ENCODE measurements at places on chromosomes 13 and 19.
A peak's percentile ranks its signal among the peaks of the same experiment; 100 is the strongest.

DNA sequence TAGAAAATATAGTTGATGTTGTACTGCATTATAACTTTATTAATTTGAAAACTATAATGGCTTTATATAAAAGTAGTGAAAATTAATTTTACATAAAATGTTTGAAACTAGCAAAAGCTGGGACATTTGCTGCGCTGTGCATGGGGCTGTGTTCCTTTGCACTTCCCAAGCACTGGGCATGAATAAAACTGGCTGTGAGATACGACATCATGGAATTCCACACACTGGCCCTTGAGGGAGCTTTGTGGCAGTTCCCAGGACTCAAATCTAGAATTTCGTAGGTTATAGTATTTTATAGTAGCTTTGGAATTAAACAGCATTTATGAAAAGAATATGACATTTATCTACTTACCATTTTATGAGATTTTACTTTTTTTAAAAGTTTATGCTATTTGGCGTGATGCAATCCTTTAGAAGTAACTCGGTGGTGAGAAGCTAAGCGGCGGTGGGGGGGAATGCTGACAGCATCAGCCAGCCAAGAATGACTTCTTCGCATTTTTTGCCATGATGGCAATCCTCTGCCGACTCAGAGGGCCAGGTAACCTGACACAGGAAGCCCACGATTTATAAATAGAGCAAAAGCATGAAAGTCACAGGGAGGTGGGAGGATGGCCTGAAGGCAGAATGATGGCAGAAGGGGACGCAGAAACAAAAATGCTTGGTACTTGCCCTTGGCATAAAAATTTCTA is 553.5 kb downstream of the MYO16 start:
- DNase-seq: no peak

- no peak for DNase-seq
Measured at GRCh38 chr19:2387367-2388288, 27.6 kb downstream of the TMPRSS9 start.

GRCh38 chr19:35293808-35294207 is 1.8 kb downstream of the MAG start:
- DNase-seq: no peak

DNA sequence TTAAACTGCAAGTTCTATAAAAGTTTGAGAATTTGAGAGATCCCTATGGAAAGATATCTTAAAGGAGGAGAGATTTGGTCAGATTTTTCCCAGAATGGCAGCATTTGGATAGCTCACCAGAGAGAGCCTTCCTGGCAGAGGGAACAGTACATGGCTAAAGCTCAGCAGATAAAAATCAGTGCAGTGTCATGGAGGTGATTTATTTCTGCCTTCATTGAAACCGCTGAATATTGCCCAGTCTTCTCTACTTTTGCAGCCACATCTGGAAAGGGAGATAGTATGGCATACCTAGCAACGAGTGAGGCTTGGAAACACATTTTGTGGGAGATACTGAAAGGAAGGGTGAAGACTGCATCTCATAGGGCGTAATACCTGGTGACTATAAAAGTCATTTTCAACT is 155.2 kb downstream of the RFC3 start:
- no peak for DNase-seq

- no peak for DNase-seq
Measured at GRCh38 chr13:33206425-33206824, 79.1 kb downstream of the STARD13 start.

- DNase-seq: no peak
Measured at GRCh38 chr13:113879017-113879416, 15.1 kb upstream of the GAS6 start.

DNA sequence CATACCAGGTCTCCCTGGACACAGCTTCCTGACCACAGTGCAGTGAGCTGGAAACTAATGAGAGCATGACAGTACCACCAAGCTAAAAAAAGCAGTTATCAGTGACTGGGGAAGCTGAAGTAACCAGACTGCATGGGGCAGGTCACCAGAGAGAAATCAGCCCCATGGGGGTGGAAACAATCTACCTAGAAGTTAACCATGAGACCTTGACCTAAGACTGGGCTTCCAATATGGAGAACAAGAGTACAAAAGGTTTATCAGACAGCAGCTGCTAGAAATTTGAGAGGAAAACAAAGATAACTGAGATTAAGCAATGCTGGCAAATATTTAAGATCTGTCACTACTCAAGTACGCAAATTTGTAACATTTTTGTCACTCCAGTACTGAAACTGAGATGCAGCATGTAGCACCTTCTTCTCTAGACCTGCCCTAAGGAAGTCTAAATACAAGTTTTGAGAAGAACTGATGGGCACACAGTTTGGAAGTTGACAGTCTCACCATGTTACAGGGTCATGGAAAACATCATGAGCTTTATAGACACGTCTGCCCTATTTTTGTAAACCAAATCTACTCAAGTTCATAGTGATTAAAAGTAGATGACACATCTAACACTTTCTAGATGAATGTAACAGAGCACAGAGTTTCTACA is 2641.8 kb upstream of the PCDH20 start:
- no peak for DNase-seq

DNA sequence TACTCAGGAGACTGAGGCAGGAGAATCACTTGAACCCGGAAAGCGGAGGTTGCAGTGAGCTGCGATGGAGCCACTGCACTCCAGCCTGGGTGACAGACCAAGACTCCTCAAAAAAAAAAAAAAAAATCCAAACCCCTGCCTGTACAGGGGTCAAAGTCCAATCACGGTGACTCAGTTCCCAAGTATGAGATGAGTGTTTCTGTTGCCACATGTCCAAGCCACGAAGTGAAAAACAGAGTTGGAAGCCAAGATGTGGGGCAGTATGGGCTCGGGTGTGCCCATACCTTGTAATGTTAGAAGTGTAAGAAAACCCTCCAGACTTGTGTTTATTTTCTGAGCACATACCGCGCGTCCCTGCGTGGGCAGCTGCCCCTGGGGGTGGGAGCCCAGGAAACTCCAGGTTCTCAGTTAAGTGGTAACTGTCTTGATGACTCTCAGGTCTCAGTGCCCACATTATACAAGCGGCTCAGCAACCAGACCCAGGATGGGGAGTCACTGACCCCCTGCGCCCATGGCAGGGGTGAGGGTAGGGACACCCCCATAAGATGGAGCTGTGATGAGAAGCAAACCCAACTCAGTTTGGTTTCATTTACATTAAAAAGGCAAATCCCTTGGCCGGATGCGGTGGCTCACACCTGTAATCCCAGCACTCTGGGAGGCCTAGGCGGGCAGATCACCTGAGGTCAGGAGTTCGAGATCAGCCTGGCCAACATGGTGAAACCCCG is 1.2 kb upstream of the GPX4 start:
- DNase-seq: peak; percentile 98

DNA sequence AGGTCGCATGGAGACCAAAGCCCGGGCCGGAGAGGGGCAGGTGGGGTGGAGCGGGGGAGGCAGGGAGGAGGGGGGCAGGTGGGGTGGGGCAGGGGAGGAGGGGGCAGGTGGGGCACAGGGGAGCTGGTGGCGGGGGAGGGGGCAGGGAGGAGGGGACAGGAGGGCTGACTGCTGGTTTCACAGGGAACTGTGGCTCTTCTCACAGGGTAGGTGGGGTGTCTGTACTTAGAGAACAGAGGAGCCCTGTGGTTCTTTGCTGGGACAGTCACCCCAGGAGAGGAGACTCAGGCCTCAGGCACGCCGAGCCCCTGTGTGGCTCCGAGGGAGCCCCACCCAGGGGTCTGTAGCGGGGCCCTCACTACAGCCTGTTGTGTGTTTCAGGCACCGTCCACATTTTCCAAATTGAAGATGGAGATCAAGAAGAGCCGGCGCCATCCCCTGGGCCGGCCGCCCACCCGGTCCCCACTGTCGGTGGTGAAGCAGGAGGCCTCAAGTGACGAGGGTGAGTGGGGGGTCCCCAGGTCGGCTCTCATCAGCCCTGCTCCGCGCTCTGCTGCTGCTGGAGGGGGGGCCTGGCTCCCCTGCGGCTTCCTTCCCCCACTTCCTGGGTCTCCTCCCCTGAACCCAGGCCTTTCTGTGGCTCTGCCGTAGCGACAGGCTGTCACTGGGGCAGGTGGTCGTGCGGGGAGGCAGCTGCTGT is 162.7 kb downstream of the KDM4B start:
- DNase-seq: no peak

GRCh38 chr13:39167018-39167417 is 128.8 kb downstream of the NHLRC3 start:
- DNase-seq: no peak

DNA sequence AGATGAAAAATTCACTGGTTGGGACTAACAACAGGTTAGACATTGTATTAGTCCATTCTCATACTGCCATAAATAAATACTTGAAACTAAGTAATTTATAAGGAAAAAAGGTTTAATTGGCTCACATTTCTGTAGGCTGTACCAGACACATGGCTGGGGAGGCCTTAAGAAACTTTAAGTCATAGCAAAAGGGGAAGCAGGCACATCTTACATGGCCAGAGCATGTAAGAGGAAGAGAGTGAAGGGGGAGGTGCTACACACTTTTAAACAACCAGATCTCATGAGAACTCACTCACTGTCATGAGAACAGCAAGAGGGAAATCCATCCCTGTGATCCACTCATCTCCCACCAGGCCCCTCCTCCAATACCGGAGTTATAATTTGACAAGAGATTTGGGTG is 125.9 kb downstream of the SUCLA2 start:
- DNase-seq: no peak

DNA sequence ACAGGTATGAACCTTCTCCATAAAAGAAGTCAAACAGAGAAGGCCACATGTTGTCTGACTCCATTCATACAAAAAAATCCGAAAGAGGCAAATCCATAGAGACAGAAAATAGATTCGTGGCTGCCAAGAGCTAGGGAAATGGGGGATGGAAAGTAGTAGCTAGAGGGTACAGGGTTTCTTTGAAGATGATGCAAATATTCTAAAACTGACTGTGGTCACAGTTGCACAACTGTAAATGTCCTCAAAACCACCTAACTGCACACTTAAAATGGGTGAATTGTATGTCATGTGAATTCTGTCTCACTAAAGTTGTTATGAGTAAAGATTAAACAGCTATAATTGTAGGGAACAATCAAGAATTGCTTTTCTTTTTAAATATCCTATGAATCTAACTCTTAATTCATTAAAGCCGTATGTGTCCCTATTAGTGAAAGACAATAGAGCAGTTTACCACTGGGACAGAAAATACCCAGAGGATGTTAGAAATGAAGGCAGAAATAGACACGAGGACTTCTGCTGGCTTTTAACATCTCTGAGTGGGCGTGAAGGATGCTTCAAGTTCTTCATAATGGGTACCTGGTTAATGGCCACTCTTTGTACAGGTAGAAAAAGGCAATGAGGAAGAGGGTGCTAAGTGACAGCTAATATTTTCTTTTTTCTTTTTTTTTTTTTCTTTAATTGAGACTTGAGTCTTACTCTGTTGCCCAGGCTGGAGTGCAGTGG is 21.2 kb downstream of the INSR start:
- no peak for DNase-seq

GRCh38 chr13:106243011-106243565 is 292.4 kb downstream of the EFNB2 start:
- no peak for DNase-seq

DNA sequence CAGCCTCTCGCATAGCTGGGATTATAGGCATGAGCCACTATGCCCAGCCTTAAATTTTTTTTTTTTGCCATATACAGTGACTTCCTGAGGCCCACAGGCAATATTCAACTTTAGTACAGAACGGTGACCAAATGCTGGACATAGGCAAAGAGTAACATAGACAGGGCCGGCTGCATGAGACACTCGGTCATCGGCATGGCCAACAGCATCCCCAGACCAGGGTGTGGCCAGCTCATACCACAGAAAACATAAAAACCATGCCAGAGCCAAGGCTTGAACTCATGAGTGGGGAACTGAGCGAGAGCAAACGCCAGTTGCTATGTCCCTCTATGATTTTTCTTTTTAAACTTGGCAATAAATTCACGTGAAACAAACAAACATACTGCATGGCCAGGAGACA is 17.0 kb downstream of the KANK2 start:
- no peak for DNase-seq

GRCh38 chr13:99774644-99775043 is 196.9 kb downstream of the ZIC5 start:
- no peak for DNase-seq

- DNase-seq: peak; percentile 66
Measured at GRCh38 chr13:97279913-97280312, 57.8 kb downstream of the MBNL2 start.

- peak; percentile 4 for DNase-seq
Measured at GRCh38 chr13:94712812-94713560, 641 bp upstream of the SOX21 start.

GRCh38 chr19:4301590-4302242 is 473 bp downstream of the TMIGD2 start:
- DNase-seq: no peak

GRCh38 chr13:27174766-27175455 is 3.3 kb upstream of the USP12 start:
- DNase-seq: no peak

GRCh38 chr19:18349524-18350128 is 9.2 kb downstream of the PGPEP1 start:
- DNase-seq: no peak

DNA sequence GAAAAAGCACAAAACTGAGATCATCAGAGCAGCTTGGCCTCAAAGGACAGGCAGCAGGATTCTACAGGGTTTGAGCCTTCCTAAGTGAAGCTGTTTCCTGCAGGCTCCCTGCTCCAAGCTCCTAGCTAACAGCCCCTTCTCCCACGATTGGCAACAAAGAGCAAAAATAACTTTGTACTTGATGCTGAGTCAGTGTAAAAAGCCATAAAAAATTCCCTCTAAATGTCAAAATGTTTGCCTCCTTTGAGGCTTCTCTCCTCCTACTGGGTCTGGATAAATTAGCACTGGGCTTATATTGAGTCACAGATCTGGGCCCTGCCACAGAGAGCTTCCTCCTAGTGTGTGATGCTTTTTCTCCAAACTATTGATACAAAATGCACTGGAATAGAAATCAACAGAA is 153.3 kb downstream of the TNFRSF19 start:
- peak; percentile 26 for DNase-seq

GRCh38 chr13:99383511-99383921 is 76.3 kb upstream of the GPR183 start:
- DNase-seq: no peak

DNA sequence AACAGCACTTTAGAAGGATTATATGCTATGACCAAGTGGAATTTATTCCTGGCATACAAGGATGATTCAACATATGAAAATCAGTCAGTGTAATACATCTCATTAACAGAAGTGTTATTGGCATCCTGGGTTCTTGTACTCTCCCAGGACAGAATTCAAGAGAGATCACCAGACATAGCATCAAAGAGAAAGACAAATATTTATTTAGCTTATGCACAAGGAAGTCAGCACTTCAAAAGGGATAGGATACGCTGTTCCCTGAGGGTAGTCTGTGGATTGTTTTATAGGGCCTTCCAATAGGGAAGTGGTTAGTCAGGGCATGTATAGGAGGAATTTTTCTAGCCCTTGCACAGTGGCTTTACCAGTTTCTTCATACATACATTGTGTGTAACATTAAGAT is 1238.0 kb downstream of the PCDH17 start:
- DNase-seq: no peak

GRCh38 chr19:52639996-52640395 is 1.8 kb upstream of the ZNF83 start:
- DNase-seq: no peak

- no peak for DNase-seq
Measured at GRCh38 chr13:29472332-29472961, 123.0 kb downstream of the SLC7A1 start.
